T1000 (cell line): ENCODE measurements at places on chromosomes 5 and 9.

GRCh38 chr9:127945942-127946341, 8.3 kb upstream of the DPM2 start:
- no peak for DNase-seq

DNA sequence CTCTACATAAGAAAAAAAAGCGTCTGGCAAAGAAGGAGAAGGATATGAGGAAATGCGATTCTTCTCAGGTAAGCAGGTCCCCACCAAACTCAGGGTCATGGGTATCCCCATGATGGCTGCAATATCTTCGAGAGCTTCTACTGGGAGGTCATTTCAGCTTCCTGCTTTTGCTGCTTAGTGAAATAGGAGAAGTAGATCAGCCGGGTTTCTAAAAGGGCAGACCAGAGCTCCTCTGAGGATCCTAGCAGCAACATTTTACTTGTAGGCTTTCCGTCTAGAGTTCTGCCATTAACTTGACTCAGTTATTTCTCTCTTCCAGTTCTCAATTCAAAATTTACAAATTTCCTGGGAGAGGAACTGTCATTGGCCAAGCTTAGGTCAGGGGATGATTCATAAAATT, 134.7 kb downstream of the DPYSL3 start:
- DNase-seq: no peak

GRCh38 chr9:114737118-114737517, 55.1 kb upstream of the TEX48 start:
- DNase-seq: no peak

GRCh38 chr5:41707853-41708603, 162.2 kb downstream of the OXCT1 start:
- DNase-seq: no peak

DNA sequence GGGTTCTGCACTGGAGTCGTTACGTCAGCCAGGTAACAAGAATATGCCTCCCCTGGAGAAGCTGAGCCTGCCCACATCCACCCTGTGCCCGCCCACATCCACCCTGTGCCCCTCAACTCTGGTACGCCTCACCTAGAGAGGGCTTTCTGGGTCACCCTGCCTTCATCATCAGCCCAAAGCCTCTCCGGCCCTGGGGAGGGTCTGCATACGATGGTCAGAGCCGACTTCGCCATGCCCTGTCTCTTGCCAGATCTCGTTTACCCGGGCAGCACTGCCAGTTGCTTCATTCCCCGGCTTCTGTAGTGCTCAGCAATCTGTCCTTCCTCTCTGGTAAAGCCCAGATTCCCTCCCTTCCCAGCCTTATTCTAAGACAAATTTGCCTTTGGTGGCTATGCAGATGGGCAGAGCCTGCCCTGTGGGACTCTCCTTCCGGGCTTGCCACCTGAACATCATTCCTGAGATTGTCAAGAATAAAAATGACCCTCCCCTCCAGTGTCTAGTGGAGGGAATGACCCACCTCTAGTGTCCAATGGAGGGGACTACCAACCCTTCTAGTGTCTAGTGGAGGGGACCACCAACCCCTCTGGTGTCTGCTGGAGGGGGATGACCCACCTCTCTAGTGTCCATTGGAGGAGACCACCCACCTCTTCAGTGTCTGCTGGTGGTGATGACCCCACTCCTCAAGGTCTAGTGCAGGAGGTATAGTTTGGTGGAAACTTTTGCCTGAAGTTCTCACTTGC, 3.4 kb downstream of the PLEKHG4B start:
- DNase-seq: no peak

- no peak for DNase-seq
These were observed 243.0 kb downstream of the ZSWIM6 start for GRCh38 chr5:61575103-61575502.

GRCh38 chr5:130427222-130427955, 523.1 kb downstream of the CHSY3 start:
- DNase-seq: no peak

- DNase-seq: no peak
These were observed 370.3 kb downstream of the NNT start for GRCh38 chr5:43973318-43973717.

GRCh38 chr5:56861893-56862485, 46.6 kb downstream of the MAP3K1 start:
- no peak for DNase-seq

- DNase-seq: no peak
These were observed 12.3 kb downstream of the RNU6ATAC start for GRCh38 chr9:134152022-134152448.
